Osteocyte (in vitro differentiated cells): ENCODE measurements at places on chromosomes 5 and 9. TPM values are rescaled to one million over a fixed set of nuclear protein-coding genes. Genes with fewer than 3 reads are reported as not detected.
A peak's percentile ranks its signal among the peaks of the same experiment; 100 is the strongest.

DNA sequence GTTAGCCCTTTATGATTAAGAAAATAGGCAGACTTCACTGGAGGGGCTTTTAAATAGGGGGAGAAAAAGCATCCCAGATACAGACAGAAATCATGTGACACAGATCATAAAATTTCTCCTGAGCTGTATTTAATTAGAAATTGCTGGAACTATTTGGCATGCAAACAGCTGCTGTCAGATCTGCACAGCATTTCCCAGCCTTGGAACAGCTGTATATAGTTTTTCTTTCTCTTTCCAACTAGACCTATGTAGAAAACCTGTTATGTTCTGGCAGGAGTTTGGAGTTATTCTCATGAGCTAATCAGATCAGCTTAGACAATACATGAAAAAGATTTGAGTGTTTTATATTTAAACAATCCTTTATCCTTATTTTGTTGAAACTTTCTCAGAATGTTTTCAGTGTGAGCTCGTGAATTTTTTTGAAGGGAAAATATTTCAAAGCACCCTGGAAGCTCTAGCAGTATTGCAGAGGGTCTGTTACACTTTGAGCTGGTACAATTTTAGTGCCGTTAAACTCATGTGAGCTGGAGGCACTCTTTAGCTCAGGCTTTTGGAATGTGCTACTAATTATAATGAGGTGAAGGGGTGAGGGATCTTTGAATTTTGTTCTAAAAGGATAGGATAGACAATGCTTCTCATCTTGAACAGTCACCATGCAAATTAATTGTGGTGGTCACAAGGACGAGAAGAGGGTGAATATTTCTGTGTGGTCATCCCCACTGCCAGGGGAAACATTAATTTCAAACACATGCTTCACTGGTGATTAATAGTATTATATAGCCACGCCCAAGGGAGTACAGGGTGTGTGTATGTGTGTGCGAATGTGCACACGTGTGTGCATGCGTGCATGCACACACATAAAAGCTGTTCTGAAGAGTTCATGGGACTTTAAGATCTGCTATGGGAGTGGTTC lies 239.4 kb upstream of the FBXL7 start:
- no peak for DNase-seq

GRCh38 chr9:70147196-70147595 lies 103.5 kb downstream of the MAMDC2 start:
- DNase-seq, result no peak

- peak; percentile 64 for DNase-seq
Measured at GRCh38 chr9:117265253-117265652, 149.6 kb downstream of the ASTN2 start.

DNA sequence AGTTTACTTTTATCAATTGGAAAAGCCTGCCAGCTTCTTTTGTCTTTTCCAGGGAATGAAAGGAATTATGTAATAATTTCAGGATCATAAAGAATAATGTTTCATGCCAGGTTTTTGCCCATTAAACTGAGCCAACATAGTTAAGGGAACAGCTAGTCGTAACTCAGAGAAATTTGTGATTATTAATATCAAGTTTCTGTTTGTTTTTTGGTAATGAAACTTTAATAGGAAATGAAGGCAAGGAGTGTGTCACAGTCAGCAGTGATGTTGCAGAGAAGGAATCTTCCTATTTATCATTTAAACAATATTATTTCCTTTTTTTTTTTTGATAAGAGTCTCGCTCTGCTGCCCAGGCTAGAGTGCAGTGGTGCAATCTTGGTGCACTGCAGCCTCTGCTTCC lies 10.7 kb downstream of the NFIL3 start:
- no peak for DNase-seq

GRCh38 chr5:58898538-58898937 lies 315.7 kb downstream of the RAB3C start:
- no peak for DNase-seq

DNA sequence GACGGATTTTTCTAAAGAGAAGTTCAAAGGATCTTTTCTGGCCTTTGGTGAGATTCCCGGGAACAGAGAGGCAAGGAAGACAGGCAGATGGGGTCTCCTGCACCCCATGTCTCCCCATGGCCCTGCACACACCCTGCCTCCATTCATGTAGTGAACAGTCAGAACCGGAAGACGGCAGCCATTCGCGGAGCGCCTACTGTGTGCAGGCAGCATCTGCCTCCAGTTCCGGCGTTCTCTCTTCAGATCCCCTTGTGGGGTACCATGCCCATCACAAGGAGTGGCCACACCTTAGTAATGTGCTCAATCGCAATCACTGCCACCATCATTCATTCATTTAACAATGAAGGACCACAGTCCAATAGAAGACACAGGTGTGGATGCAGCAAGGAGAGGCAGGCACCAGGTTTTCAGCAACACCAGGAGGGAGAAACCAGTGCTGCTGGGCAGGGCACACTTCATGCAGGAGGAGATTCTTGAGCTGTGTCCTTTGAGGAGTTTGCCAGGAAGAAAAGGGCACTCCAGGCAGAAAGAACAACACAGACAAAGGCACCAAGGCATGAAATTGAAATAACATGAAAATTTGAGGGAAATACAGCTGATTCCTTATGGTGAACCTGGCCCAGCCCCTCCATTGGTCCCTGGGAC lies 171.5 kb upstream of the PHYKPL start:
- DNase-seq, result no peak

DNA sequence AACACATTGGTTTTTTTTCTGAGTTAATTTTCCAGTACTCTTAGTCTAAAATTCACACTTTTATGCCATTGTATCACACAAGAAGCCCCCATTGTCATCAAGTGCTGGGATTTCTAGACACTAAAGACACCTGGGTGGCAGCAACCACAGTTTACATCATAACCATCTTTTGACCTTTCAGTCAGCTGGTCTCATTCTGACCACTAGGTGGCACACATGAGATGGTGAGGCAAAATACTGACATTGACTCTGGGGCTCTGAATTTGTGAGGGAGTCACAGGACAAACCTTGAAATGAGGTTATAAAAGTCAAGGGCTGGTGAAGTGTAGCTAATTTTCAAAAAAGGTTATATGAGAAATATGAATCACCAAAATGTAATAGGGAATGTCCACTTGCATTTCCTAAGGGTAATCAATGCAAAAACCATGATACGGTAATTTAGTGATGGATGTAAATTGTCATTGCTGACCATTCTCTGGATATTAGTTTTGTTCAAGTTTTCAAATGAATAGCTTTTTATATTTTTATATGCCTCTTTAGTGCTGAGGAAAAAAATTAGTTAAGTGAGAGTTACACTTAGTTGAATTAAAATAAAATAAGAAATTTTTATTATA lies 229.4 kb downstream of the DMAC1 start:
- no peak for DNase-seq

- DNase-seq, result no peak
Measured at GRCh38 chr5:154403776-154404387, 41.9 kb upstream of the SAP30L start.

GRCh38 chr5:5787373-5787772 lies 364.9 kb downstream of the ICE1 start:
- no peak for DNase-seq

Gene ADAM19
- total RNA-seq, result 62.2 and 64.5 TPM in 2 replicates

Gene MCC
- total RNA-seq, result 13.0 and 14.0 TPM in 2 replicates

Gene PCDHAC2
- total RNA-seq, result 2.3 and 3.0 TPM in 2 replicates

Gene MACIR
- 7.7 and 8.4 TPM in 2 replicates for total RNA-seq
